Lower lobe of right lung (tissue), 2 donors: ENCODE measurements at places on chromosomes 13 and 19. TPM values are rescaled to one million over a fixed set of nuclear protein-coding genes. Genes with fewer than 3 reads are reported as not detected.

GRCh38 chr19:58362272-58362994 is at the start of gene ZNF497:
Gene ZNF497 (minus strand): TSS chr19:58362751. CDS start chr19:58357635, 5,116 bp downstream.
- H3K4me1 ChIP-seq, result peaks cover 10% of the 10 kb centered on the region
- peak within 1 kb of the TSS; percentile 92 for H3K4me3 ChIP-seq
- H3K27me3 ChIP-seq, result peaks cover 4% of the 10 kb centered on the region
- H3K27ac ChIP-seq, result peak within 1 kb of the TSS; percentile 95
- no peaks in the 10 kb centered on the region for H3K36me3 ChIP-seq
- peak; percentile 99 for DNase-seq

DNA sequence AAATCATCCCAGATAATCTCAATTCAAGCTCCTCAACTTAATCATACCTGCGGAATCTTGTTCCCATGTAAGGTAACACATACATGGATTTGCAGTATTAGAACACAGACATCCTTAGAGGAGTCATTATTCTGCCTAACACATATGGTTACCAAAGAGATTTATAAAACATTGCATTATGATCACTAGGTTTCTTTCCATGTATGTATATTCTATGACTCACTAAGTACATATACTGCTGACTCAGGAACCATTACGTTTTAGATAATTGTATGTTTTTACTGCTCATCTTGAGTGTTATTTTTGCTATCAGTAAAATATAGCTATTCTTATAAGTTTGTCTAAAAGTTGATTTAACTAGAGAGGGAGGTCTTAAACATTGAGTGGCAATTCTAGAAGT is 182.9 kb downstream of the SLITRK6 start:
- DNase-seq, result no peak
- no peaks in the 10 kb centered on the region for H3K4me1 ChIP-seq
- H3K27me3 ChIP-seq, result no peaks in the 10 kb centered on the region
- H3K36me3 ChIP-seq, result no peaks in the 10 kb centered on the region
- H3K27ac ChIP-seq, result no peak overlapping the region
- no peak overlapping the region for H3K4me3 ChIP-seq

GRCh38 chr13:40390401-40390916 is 276.0 kb downstream of the FOXO1 start:
- no peaks in the 10 kb centered on the region for H3K4me1 ChIP-seq
- no peaks in the 10 kb centered on the region for H3K36me3 ChIP-seq
- no peaks in the 10 kb centered on the region for H3K27me3 ChIP-seq
- no peak for DNase-seq
- no peak overlapping the region for H3K27ac ChIP-seq

The RUBCNL gene
- total RNA-seq, result 3.5 TPM

The EDNRB gene
- total RNA-seq, result 60.7 TPM
